ENCODE measurements at places on chromosomes 4 and X.

DNA sequence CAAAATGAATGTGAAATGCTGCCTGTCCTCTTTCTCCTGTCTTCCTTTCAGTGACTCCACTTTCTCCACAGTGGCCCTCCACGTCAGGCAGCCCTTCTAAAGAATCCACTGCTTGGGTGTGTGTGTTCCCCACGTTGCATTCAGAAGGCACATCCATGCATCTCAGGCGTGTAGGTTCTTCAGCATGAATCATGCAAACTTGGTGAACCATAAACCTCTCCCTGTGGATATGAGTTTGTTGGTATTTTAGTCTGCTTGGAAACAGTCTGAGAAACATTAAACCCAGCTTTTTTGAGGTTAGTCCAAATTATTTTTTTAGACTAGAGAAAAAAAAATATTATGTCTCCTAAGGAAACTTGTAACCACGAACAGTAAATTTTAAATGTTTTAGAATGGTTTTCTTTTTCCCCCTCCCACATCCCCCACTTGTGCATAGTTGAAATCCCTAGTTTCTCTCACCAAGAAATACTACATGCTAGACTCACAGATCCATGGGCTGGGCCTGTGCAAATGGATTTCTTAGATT is 251.6 kb downstream of the CBR4 start:
- no peak for DNase-seq

- no peak for DNase-seq
Observed at GRCh38 chr4:180054291-180054690, 2188.9 kb upstream of the TENM3 start.

DNA sequence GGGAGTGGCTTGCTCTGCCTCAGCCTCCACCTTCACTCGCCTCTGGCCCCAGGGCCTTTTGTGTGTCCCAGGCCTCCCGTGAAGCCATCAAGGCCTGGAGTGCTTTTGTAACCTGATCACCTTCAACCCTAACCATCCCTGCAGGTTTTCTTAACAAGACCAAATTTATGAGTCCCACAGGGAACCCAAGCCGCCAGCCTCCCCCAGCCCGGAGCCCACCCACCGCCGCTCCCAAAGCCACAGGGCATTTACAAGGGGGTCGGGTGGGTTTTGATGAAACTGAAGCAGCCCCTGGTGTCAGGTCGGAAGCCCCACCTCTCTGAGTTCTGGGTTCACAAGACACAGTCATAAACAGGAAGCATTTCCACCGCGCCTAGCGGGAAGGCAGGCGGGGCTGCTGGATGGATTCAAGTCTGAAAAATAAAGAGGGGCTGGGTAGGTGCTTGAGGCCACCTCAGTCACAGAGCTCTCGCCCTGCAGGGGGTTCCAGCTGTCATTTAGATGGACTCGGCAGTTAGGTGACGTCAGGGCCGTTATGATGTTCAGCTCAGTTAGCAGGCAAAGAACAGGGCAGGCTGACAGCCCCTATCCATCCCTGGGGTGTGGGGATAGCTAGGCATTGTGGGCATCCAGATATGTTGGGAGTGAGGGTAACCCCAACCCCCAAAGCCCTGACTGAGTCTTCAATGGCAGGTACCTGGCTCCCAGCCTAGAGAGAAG is 128.5 kb downstream of the BCOR start:
- DNase-seq, result no peak

DNA sequence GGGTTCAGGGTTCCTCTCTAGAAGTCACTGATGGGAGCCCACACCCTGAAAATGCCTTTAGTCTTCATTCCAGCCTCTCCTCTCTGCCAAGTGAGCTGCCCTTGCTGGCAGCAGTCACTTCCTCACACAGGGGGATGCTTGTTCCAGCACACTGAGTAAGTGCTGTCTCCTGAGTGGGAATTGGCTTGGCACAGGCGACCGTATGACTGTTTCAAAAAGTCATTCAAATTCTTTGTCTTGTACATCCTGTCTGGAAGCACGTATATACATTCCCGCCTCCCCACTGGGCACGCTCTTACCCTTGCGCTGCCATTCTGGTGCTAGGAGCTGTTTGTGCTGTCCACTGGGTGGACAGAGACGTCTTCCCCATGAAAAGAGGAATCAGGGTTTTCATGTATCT is 40.2 kb upstream of the CD99 start:
- DNase-seq, result no peak

- DNase-seq, result no peak
Observed at GRCh38 chr4:152099061-152099425, 338.2 kb upstream of the GATB start.

- DNase-seq, result no peak
Observed at GRCh38 chr4:46844325-46844917, 64.6 kb downstream of the COX7B2 start.

DNA sequence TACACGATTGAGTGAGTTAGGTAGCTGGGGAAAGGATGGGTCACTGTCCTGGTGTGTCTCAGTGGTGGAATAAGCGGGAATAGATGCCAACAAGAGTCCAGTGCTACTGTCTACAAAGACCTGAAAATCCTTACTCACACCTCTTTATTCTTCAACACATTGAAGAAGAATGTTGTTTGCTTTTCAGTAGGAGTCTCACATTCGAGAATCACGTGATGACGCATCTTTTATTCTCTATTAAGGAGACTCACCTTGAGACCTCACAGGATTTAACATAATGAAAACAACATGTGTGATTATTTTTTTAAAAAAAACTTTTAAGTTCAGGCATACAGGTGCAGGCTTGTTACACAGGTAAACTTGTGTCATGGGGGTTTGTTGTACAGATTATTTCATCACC is 75.2 kb downstream of the CD38 start:
- DNase-seq, result no peak

GRCh38 chrX:49191574-49192011 is 5.4 kb upstream of the PRICKLE3 start:
- DNase-seq, result no peak

DNA sequence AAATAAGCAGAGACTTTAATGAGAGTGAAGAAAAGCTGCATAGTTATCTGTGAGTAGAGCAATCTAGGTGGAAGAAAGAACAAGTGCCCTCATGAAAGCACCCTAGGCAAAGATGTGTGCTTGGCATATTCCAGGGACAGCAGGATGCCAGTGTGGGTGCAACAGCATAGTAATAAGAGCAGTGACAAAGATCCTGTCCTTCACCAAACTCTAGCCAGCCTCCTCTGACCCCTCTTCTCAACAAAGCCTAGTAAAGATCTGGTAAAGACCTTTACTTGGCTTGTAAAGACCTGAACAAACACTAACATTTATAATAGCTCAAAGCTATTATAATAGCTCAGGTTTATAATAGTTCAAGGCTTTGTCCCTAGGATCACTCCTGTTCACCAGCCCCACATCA is 735.4 kb downstream of the PCDH7 start:
- no peak for DNase-seq

GRCh38 chr4:56466910-56467283 is 520 bp upstream of the SRP72 start:
- no peak for DNase-seq

DNA sequence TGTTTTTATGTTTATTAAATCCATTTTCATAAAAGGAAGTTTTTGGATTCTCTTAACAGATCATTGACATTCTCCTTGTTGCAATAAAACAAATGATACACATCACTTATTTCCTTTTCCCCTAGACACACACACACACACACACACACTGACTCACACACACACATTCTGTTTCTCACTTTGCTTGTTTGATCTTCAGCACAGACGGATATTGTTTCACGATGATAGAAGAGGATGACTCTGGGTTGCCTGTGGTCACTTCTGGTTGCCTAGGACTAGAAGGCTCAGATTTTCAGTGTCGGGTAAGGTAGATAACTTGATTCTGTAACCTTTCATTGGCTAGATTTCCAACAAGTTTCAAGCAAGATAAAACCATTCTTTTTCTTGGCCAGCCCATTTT is 356.8 kb downstream of the BMPR1B start:
- DNase-seq, result no peak

DNA sequence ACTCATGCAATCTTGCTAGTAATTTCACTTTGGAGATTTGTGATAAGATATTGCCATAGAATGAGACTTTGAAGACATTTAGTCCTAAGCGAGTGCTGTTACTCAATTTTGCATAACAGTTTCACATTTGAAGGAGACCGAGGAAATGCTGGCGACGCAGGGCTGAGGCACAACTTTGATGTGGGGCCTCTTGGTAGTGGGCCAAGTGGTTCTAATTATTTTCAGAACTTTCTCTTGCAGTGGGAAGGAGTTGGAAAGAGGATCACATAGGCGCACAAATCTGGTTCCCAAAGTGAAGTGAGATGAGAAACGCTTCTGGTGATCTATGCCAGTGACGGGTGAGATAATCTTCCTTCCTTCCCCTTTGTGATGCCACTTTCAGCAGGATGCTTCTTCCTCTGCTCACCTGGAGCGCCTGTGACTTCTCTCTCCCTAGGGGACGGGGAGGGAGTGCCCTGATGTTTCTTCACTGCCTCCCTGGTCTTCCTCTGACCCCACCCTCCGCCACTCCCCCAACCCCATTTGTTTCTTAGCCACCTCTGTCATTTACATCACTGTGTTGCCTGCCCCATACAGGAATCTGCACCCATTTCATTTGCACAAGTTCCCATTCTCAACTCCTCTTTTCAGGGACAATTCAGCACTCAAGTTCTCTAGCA is 138.9 kb upstream of the MID1 start:
- no peak for DNase-seq

GRCh38 chrX:21683941-21684340 is 25.8 kb upstream of the KLHL34 start:
- no peak for DNase-seq

- DNase-seq, result no peak
Observed at GRCh38 chr4:53132132-53132891, 233.5 kb downstream of the SCFD2 start.

GRCh38 chrX:54066841-54067240 is 22.6 kb upstream of the PHF8 start:
- DNase-seq, result no peak

DNA sequence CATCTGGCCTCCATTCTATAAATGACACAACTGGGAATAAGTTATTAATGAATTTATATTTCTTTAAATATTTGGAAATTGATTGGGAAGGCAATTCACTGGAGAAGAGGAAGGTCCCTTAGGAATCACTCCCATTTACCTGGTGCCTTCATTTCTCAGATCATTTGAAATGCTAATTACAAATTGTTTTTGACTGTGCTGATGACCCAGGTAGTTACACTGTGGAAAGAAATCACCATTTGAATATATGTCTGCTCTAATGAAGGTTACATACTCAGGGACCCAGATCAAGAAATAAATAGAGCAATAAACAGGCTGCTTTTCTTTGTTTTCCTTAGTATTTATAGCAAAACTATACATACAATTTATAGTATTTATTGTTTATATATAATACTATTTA is 1759.1 kb downstream of the ARAP2 start:
- no peak for DNase-seq

- no peak for DNase-seq
Observed at GRCh38 chr4:113636877-113637276, 124.7 kb downstream of the CAMK2D start.

DNA sequence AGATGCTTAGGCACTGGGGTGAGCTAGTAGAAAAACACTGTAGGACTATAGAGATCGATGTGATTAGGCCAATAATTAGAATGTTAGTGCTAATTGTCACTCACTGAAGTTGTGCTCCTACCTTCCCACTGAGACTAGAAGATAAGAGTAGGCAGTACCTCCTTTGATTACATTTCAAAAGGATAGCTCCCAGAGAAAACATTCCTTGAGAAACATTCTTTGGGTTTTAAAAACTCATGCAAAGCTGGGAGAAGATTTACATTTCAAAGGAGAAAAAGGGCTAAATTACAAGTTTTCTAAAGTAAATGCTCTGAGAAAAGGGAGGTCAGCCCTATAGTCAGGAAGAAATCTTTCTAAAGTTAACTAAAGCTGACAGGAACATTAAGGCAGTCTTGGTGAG is 860.3 kb upstream of the NDST4 start:
- no peak for DNase-seq

DNA sequence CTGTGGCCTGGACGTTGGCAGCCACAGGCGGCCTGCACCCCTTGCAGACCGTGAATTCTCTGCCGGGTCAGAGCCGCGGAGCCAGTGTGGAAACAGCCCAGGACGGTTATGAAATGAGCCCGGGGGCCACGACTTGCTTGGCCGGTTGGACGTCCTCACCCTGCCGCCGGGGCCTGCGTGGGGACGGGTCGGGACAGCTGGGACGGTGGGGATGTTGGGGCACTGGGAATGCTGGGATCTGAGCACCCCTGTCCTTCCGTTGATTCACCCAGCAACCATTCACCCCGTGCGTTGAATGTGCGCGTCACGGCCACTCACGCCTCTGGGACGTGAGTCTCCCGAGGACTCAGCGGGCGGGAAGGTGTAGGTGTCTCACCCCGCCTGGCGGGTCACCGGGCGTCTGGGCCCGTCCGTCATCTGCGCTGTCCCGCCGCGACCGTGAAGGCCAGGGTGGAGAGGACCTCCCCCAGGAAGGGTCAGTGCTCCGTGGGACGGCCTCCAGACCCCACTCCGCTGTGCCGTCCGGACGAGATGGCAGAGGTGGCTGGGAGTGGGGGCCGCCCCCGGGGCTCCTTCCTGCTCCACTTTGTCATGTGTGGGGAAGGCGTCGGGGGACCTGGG is 4.5 kb upstream of the PLCXD1 start:
- no peak for DNase-seq

DNA sequence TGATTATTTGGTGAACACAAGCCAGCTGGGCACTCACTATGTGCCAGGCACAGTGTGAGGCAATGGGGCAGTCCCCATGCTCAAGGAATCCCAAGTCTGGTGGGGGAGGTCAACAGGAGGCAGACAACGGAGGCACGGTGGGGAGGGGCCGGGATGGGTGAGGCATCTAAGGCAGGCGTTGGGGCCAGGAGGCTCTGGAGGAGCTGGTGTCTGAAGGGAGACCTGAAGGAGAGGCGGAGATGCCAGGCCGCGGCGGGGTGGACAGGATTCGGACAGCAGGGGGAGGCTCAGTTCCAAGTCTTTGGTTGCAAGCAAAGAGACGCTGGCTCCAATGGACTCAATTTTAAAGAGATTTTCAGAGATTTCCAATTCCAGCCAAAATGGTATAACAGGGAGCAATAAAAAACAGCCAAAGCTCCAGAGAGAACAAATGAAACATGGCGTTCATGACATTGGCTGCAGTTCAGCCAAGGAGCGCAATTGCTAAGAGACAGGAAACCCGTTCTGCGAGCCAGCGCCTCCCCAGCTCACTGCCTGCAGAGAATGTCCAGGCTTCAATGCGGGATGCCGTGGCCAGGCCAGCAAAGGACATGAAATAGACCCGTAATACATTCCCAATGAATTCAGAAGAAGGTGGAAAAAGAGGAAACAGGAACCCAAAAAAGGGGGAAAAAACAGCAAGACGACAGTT is 105.2 kb upstream of the LRPAP1 start:
- DNase-seq, result no peak
